ENCODE measurements at places on chromosomes 6 and 20.

- no peak for DNase-seq
Observed at GRCh38 chr20:21118138-21118537, 7.7 kb upstream of the KIZ start.

DNA sequence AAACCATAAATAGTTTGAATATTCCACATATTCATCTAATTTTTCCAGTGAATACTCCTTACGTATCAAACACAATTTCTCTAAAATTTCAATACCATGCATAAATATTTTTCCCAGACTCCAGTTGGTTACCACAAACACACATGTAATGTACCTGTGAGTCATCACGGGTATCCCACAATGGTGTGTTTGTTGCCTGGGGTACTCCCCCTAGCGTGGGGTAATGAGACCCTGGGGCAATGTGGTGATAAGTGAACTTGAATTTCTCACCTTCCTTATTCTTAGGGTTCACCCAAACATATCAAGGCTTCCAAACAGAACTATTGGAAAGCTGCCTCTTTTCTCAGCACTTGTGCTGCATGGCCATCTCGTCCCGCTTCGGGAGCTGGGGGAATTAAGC is 51.0 kb downstream of the STX7 start:
- DNase-seq = no peak

- no peak for DNase-seq
Observed at GRCh38 chr6:22878706-22879105, 309.3 kb downstream of the HDGFL1 start.

GRCh38 chr6:4935486-4935885 is 68.4 kb downstream of the RPP40 start:
- no peak for DNase-seq

DNA sequence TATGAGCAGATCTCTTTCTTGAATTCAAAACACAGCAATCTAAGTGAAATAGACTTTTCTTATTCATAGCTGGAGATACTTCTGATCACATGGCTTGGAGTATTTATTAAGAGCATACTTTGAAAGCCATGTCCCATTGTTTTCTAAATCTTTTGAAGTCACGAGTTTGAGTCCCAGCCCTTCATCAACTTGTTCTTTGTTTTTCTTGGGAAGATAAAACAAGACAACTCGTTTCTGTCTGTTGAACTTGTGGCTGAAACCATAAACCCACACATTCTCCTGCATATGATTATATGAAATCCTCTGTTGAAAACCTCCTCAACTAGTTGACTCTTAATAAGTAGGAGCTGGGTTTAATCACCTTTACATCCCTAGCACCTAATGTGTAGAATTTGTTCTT is 3.3 kb downstream of the RNF144B start:
- DNase-seq = no peak

DNA sequence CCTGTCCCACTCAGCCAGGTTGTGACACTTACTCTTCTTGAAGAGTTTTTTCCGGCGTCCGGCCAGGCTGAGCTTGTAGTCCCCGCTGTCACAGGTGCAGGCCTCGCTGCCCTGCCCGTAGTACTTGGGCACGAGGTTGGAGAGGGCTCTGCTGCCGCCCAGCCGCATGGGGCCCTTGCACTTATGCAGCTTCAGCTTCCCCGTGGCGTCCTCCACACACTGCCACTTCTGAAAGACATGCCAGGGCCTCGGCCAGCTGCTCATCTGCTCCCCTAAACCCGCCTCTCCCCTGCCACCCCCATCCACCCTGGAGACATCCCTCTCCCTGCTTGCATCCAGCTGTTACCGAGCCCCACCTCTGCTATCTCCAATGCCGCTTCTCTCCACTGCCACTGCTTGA is 113.1 kb downstream of the SULF2 start:
- no peak for DNase-seq

GRCh38 chr20:46221256-46221833 is 87.0 kb downstream of the CDH22 start:
- DNase-seq = no peak

Measured in HFF-Myc (cell line).